Neural progenitor cell (in vitro differentiated cells): ENCODE measurements at places on chromosomes 12 and 14. TPM values are rescaled to one million over a fixed set of nuclear protein-coding genes. Genes with fewer than 3 reads are reported as not detected.

GRCh38 chr14:55893705-55894104 is 224.5 kb upstream of the PELI2 start:
- DNase-seq = no peak

- DNase-seq = no peak
These were observed 44.5 kb upstream of the EEA1 start for GRCh38 chr12:92973614-92974013.

- DNase-seq = no peak
These were observed 56.1 kb upstream of the ZDHHC17 start for GRCh38 chr12:76707772-76708171.

DNA sequence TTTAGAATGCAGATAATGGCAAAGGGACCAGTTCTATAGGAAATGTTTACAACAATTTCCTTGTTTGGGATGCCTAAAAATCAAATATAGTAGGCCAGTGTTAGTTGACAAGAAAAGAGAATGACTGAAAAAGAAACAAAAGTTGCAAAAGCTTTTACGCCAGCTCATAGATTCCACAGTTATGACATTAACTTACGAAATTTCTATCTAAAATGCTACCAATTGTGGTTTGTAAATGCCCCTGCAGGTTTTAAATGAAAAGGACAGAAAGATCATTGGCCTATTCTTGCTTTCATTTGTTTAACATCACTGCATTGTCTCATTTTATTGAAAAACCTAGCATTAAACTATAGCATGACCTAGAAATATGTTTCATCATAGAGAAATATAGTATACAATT is 345.8 kb downstream of the CCDC91 start:
- DNase-seq = no peak

GRCh38 chr14:61211476-61212255 is 69.5 kb downstream of the TMEM30B start:
- DNase-seq = no peak

GRCh38 chr14:100554082-100554677 is 33.0 kb downstream of the BEGAIN start:
- no peak for DNase-seq

- no peak for DNase-seq
These were observed 84.6 kb upstream of the NAV3 start for GRCh38 chr12:77746096-77746495.

- no peak for DNase-seq
These were observed 118.2 kb upstream of the TMCC3 start for GRCh38 chr12:94768398-94769046.

DNA sequence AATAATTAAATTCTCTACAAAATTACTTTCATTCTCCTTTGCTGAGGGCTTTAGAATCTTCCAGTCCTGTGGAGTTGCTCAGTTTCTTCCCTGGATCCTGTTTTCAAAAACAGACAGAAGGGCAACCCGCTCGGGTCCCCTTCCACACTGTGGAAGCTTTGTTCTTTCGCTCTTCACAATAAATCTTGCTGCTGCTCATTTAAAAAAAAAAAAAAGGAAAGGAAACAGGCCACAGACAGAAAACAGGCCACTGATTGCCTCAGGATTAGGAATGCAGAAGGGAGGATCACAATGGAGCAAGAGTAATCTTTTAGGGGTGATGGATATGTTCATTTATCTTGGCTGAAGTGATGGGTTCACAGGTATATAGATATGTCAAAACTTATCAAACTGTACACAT is 29.5 kb upstream of the HIGD1C start:
- peak; percentile 17 for DNase-seq

DNA sequence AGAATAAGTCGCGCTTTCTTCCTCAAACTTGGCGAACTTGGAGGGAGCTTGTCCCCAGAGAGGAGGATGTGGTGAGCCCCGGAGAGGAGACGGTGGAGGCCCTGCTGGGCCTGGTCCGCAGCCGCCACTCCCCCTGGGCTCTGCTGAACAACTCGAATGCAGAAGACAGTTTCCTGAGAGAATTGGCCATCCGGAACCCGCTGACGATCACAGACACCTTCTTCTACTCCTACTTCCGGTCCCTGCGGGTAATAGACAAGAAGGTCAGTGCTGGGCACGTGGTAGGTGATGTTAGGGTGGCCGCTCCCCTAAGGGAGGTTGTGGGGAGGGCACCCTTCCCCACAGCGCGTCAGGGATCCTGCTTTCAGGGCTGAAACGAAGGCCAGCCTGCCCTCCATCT is 1.6 kb downstream of the LRRC43 start:
- DNase-seq = no peak

DNA sequence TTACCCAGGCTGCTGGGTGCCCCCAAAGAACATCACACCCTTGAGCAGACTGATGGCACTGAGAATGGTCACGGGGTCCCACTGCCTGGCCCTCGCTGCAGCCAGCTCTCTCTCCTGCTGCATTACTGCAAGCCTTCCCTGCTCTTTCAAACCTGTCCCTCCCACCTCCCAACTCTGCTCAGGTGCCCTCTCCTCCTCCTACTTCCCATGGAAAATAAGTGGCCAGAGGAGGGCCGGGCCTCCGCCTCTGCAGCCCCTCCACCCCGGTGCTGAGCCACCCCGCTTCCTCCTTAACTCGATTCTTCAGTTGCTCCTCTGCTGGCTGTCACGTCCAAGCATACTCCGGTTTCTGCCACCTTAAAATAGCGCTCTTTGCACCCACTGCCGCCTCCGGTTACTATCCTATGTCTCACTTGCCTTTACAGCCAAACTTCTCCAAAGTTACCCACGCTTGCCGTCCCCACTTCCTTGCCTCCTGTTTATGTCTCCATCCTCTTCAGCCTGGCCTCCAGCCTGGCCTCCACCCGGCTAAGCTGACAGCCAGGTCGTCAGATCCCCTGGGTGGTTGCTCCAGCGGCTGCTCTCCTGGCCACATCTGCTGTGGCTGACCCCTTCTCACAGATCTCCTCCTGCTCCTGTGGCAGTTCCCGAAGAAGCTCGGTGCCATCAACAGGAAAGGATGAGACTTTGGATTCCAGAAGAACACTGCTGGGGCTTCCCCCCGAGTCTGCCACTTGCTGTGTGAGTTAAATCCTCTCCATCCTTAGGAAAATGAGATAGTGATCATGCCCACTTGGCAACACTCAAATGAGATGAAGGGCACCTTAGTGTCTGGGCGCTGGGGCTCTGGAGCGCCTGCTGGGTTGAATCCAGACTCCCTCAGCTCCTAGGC is 7.7 kb downstream of the SMIM41 start:
- DNase-seq = no peak

- DNase-seq = peak; percentile 66
These were observed 685 bp upstream of the MYL6B start for GRCh38 chr12:56151672-56152131.

GRCh38 chr12:46990211-46990610 is 89.2 kb upstream of the PCED1B start:
- no peak for DNase-seq

GRCh38 chr12:1290716-1291115 is 299.7 kb downstream of the ERC1 start:
- DNase-seq = no peak

- no peak for DNase-seq
These were observed 56.8 kb downstream of the SEL1L start for GRCh38 chr14:81476816-81477215.

GRCh38 chr14:69475194-69475818 is 9.2 kb upstream of the PLEKHD1 start:
- peak; percentile 47 for DNase-seq

- DNase-seq = no peak
These were observed 163.2 kb downstream of the RPL10L start for GRCh38 chr14:46488374-46488773.

- no peak for DNase-seq
These were observed 151.7 kb downstream of the NUAK1 start for GRCh38 chr12:105986779-105987684.

DNA sequence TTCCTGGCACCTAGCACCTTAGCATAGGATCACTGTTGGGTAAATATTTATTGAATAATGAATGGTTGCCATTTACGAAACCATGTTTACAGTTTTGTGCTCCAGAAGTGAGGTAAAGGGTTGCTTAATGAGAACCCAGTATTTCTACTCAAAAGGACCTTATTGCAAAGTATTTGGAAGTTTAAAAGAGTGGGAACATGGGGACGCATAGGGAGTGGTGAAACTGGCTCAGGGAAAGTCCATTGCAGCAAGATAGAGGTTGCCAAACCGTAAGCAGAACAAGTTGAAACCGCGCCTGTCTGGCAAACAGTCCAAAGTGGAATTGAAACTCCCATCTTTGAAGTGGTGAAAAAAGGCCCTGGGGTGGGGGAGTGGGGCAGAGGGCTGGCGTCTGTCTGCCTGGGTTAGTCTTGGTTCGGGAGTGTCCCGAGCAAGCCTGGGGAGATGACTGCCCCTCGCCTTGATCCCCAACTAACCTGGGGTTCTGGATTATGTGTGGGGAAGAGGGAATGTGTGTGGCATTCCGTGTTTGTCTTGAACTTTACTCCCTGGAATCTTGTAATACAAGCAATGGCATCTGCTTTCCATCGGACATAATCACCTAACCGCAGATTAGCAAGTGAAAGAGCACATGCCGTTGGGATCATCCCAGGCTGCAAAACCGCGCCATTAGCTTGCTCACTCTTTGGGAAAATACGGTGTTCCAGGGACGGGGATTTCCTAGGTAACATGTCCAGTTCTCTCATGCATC is 7.2 kb downstream of the ALDH2 start:
- DNase-seq = peak; percentile 37

- DNase-seq = no peak
These were observed 13.2 kb upstream of the RIMBP2 start for GRCh38 chr12:130729344-130729743.

- DNase-seq = no peak
These were observed 87.8 kb upstream of the ATXN7L3B start for GRCh38 chr12:74449872-74450271.

SPX gene
- total RNA-seq = 0.31 and 4.0 TPM in 2 replicates

KCNA1 gene
- total RNA-seq = 1.4 and 3.1 TPM in 2 replicates

DLGAP5 gene
- 191 and 313 TPM in 2 replicates for total RNA-seq

DIO3 gene
- total RNA-seq = 0.90 and 3.3 TPM in 2 replicates

REP15 gene
- 0.34 and 0.45 TPM in 2 replicates for total RNA-seq

DAO gene
- total RNA-seq = not detected in 2 replicates
